ENCODE measurements at places on chromosomes 16 and 17.

DNA sequence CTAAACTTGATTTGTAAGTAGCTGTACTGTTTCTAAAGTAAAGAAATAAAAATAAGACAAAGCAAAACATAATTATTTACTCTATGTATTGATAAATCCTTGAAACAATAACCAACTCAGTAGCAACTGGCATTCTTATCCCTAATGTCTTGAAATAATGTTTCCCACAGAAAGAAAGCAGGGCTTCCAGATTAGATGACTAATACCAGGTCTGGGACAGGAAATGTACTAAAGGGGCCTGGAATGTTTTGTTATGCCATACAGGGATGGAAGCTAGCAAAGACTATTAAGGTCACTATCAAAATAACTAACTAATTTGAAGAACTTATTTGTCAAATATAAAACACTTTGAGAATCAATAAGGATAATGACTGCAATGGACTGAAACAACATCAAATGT, 82.1 kb downstream of the CFDP1 start:
- DNase-seq, result no peak

DNA sequence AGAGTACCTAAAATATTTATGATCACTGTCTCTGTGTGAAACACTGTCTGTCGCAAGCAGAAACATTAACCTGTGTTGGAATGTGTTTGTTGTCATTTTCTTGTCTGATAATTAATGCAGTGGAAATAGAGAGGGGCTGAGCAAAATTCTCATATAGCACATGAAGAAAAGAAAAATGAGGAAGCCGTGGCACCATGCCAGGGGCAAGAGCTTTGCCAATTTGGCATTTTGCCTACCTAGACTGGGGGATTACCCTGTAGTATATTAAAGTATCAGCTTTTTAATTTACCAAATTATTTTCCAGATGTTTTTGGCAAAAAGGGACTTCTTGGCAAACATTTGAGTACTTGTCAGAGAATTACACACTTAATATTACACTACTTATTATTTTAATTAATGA, 1326.6 kb upstream of the GOT2 start:
- DNase-seq, result no peak

DNA sequence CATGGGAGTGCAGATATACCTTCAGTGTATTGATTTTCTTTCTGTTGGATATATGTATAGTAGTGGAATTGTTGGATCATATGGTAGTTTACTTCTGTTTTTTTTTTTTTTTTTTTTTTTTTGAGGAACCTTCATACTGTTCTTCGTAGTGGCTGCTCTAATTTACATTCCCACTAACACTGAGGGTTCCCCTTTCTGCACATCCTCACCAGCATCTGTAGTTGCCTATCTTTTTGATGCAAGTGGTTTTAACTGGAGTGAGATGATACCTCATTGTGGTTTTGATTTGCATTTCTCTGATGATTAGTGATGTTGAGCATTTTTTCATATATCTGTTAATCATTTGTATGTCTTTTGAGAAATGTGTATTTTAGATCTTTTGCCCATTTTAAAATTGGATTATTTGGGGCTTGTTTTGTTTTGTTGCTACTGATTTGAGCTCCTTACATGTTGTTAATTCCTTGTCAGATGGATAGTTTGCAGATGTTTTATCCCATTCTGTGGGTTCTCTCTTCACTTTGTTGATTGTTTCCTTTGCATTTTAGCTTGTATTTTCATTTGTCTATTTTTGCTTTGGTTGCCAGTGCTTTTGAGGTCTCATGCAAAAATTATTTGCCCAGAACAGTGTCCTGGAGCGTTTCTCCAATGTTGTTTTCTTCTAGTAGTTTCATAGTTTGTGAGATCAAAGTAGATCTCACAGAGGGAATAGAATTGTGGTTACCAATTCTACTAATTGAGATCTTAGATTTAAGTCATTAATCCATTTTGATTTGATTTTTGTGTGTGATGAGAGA, 25.0 kb upstream of the BCAS3 start:
- DNase-seq, result no peak

DNA sequence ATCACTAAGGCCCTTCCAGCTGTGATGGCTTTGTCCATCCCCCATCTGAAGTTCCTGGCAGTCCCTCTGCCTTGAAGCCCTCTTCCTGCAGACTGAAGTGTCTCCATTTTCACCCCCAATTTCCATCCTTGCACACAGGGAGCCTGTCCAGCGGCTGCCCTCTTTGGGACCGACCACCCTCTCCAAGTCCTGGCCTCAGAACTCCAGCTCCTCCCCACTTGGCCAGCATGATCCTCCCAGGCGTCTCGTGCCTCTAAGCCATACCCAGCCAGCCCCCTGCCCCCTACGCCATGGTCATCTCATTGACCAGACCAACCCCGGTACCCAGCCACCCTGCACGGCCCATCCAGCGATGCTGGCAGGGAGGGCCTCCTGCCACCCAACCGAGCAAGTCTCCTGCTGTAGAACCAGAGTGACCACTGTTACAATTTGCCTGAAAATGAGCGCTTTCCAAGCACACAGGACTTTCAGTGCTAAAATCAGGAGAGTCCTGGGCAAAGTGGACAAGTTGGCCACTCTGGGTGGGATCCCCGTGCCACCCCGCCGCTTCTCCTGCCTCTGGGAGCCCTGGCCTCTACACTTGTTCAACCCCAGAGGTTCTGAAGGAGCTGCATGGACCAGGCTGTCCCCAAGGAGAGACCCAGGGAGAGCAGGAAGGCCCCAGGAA, 362.0 kb downstream of the SEC14L1 start:
- no peak for DNase-seq

GRCh38 chr17:66379996-66380395, 77.6 kb downstream of the PRKCA start:
- DNase-seq, result no peak

- DNase-seq, result no peak
Measured at GRCh38 chr16:79004309-79004708, 596.2 kb downstream of the MAF start.

DNA sequence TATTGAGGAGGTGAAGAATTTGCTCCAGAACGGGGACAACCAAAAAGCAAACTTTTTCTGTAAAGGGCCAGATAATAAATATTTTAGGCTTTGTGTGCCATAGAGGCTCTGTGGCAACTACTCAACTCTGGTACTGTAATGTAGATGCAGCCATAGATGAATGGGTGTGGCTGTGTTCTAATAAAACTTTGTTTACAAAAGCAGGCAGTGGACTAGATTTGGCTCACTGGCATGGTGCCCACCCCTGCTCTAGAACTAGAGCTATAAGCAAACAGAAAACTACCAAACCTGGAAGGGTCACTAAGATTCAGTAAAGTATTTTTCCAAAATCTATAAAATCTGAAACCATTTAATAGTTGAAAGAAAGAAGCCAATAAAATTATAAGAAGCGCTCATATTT, 24.6 kb upstream of the SMURF2 start:
- DNase-seq, result no peak

- no peak for DNase-seq
Measured at GRCh38 chr17:494601-495265, 142.1 kb upstream of the RPH3AL start.

Measured in type B pancreatic cell (in vitro differentiated cells).